Activated naive CD4-positive, alpha-beta T cell (primary cell): ENCODE measurements at places on chromosomes 7 and 10.

- no peak for DNase-seq
Observed at GRCh38 chr10:111435871-111436270, 359.0 kb downstream of the ADRA2A start.

GRCh38 chr7:13189668-13190067 is 502.2 kb downstream of the ARL4A start:
- no peak for DNase-seq

DNA sequence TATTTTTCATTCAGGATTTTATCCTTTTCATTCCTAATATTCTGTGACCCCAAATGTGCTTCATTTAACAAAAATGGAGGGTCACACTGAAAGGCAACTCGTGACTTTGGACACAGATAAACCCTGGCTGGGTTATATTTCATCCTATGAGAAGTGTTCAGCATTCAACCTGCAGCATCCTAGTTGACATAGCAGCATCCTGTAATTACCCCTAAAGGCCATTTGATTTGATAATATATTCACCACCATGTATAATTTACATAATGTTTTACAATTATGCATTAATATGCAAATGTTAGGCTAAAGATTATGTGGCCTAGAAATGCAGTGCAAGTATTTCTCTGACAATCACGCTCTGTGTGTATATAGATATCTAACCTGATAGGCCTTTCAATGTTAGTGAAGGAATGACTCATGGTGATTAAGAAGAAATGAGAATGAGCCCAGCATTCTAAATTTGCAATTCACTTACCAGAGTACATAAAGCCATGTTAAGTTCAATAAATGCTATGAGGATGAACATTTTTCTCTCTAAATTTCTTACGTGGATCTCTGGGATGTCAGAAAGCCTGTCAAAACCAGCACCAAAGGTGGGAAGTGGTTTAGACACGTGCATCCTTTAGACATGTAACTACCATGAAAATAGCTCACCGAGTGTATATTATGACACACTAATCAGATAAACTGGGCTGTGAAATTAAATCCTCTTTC is 337.7 kb upstream of the AOAH start:
- DNase-seq, result no peak

DNA sequence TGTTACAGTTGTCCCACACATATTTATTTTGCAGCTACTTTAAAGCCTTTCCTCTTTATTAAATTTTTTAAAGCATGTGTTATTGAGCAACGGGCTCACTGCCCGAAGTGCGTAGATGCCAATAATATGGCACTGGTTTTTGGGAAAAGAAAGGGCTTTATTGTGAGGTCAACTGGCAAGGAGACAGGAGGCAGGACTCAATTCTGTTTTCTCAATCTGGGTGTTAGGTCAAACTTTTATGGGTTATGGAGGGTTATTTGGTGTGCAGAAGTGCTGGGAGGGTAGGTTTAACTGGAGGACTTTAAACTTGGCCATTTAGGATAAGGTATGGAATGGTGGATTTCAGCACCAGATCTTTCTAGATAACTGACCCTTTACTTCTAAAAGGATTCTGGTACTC is 183.6 kb downstream of the LRRC4 start:
- no peak for DNase-seq
